ENCODE measurements at places on chromosomes 1 and 21.

- no peak for DNase-seq
These were observed 809 bp upstream of the ZNF669 start for GRCh38 chr1:247104965-247105364.

DNA sequence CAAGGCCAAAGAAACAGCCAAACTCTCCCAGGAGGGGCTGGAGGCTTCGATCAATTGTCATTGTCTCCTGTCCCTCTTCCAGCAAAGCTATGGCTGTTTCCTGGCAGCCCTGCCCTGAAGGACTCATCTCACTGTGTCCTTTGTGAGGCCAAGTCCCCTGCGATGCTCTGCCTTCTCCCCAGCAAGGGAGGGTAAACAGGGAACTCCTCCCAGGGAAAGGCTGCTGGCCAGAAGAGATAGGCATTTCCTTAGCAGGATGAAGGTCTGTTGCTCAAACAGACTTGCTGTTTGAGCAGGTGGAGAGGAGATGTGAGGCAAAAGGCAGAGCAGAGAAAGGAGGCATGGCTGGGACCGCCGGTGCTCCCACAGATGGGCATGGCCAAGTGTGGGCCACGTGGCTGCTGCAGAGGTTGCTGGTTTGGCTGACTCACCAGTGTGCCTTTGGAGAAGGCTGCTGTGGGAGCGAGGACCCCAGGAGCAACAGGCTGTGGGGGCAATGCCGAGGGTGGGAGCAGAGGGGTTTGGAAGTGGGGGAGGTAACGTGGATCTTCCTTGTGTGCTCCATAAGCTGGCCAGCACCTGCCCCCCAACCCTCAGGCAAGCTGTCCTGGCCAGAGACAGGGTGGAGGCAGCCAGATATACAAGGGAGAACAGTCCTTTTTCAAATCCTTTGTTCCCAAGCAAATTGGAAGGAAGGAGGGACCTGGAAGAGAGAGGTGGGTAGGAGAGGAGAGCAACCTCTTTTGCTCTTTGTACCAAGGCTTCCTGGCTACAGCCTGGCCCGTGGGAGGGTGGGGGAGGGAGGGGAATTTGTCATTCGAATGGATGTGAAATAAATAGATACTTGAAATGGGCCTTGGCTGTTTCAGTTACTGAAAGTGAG is 449.8 kb downstream of the SIPA1L2 start:
- no peak for DNase-seq

DNA sequence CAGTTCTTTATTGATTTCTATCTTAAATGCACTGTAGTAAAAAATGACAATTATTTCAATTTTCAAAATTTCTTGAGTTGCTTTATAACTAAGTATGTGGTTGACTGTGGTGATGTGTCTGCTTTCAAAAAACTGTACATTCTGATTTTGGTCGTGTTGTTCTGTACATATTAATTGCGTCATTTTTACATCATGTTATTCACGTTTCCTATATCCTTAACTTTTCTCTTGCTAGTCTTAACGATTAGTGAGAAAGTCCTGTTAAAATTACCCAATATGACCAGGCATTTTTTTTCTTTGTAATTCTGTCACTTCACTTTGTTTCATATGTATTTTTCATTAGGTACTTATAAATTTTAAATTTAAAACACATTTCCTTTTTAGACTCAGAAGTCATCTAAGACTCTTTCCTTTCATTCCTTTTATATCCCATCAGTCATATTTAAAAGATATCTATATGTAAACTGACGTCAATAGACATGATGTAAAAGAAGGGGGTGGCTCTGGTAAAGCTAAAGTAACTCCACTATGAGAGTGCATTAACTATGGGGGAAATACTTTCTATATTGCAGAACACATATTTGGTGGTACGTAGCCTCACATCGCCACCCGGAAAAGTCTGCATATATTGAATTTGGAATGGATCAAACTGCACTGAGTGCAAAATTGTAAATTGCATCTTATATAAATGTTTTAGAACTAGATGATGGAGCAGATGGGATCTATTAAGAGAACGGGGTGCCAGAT is 1.1 kb upstream of the COA6 start:
- no peak for DNase-seq

GRCh38 chr1:101918277-101918676 is 78.4 kb downstream of the OLFM3 start:
- no peak for DNase-seq

- no peak for DNase-seq
These were observed 12.5 kb upstream of the TTC22 start for GRCh38 chr1:54813485-54814125.

GRCh38 chr1:80170811-80171485 is 1164.4 kb upstream of the ADGRL4 start:
- no peak for DNase-seq

GRCh38 chr1:112110031-112110430 is 120.6 kb upstream of the KCND3 start:
- DNase-seq = no peak

DNA sequence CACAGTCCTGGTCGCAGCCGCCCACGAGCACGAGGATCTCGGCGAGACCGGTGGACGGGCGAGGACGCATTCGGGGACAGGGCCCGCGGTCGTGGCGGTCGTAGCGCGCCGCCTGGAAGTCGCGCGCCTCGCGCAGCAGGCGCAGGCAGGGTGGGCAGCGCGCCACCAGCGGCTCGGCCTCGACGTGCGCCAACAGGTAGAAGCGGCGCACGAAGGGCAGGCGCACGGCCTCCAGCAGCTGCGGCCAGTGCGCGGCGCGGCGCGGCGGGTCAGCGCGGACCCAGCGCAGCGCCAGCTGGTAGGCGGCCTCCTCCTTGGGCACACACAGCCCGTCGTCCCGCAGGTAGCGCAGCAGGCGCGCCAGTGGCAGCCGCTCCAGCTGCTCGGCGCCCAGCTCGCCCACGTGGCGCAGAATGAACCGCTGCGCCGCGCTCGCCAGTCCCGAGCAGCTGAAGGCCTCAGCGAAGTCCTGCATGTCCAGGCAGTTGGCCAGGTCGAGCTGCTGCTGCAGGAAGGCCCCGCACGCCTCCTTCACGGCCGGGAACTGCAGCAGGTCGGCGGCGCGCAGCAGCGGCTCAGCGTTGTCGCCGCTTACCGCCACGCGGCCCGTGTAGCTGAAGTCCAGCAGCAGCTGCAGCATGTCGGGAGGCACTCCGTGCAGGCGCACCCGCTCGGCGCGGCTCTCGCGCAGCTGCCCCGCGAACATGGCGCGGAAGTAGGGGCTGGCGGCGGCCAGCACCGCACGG is 573 bp downstream of the KLHL21 start:
- DNase-seq = peak; percentile 20

DNA sequence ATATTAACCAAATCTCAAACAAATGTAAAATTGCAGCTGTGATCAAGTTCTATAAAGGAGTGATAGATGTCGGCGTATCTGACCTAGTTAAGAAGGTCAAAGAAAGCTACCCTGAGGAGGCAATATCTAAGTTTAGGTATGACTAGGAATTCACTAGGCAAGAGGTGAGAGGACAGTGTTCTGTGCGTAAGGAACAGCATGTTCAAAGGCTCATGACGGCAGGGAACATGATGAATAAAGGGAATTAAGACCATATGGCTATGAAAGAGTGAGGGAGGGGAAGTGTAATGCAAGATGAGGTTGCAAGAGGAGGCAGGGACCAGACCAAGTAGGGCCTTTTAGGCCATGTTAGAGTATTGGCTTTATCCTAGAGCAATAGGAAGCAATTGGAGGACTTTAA is 8.6 kb downstream of the LIX1L start:
- DNase-seq = no peak

DNA sequence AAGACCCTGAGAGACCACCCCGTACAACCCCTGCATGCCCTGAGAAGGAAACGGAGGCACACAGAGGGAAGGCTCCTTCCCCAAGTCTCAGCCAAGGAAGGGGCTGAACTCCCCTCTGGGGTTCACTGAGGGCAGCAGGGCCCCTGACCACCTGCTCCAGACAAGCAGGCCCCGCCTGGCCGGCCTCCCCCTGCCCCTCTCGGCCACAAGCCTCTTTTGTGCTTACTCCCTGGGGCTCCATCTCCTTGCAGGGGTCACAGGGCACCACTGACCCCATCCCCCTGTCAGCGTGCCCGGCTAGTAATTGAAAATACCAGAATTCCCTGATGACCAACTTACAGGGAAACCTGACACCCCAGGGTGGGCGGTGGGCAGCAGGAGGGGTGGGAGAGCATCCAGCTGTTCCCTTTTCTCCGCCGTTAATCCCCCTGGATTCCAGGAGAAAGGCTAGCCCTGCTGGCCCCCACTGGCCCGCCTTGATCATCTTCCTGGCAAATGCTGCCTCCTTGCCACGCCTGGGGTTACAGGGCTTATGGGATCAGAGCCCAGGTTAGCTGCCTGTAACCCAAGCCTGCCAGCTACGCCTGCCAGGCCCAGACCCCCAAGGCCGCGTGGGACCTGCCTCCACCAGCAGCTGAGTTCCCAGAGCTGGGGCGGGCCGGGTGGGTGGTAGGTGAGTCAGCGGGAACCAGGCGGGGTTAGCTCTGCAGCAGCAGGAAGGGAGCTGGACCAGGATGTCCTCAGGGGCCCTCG is 96.1 kb downstream of the LACTBL1 start:
- no peak for DNase-seq

GRCh38 chr21:37450445-37450941 is 83.9 kb downstream of the DYRK1A start:
- DNase-seq = no peak

DNA sequence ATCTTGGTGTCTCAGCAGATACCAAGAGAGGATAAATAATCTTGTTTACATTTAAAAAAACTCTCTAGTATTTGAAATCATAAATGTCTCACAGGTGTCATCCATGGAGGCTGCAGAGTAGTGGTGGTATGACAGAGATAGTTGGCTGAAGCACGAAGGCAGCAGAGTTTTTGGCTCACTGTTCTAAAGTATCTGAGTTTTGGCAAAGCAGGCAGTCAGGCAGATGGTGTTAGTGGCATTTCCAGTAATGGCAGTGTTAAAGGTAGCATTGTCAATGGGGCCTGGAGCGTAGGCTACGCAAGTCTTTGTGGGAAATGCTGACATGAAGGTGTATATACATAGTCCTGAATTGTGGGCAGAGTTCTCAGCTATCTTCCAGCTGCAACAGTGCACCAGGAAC is 68.5 kb upstream of the HSD17B7 start:
- DNase-seq = no peak

DNA sequence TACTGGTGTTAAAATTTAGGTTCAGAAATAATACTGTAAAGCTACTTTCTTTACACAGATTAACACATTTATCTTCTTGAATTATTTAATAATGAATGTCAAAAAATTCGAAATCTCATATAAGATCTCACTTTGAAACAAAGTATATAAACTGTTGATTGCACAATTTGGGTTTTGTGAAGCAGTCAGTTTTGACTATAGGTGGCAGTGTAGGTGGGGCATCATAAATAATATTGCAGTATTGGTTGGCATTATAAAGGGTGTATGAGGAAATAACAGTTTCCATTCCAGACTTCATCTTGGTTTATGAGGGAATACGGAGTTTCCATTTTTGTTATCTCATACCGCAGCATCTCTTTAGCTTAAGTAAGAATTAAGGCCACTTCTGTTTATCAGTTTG is 49.9 kb downstream of the SUCO start:
- no peak for DNase-seq

GRCh38 chr1:113136476-113136875 is 63.5 kb downstream of the LRIG2 start:
- DNase-seq = no peak

DNA sequence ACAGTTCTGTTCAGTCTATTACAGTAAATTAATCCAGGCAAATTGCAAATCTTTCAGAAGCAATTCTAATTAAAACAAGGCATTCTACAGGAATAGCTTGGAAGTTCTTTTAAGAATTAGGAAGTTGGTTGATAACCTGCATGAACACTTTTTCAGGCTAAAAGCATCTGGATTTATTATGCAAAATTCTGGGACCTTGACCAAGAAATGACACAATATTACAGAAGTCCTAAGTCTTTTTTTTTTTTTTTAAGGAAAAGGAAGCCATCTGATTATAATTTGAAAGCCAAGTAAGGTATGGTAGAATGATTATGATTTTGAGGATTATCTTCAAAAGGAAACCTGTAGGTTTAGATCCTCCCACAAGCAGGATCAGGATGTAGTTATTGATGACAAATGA is 74.7 kb upstream of the KCNK2 start:
- DNase-seq = no peak

DNA sequence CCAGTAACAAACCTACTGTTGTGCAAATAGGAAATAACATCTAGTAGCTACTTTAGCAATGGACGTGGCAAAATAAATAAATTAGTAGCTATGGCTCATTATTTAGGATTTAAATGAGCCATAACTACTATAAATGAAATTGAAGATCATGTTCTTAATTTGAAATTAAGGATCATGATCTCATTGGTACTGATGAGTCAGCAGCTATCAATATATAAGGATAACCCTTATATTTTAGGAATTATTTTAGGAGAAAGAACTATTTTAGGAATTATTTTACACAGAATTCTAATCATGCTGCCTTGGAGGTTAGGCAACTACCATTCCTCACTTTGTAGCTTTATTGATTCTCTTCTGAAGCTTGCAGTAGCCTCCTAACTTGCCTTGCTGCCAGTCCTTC is 24.0 kb downstream of the DR1 start:
- no peak for DNase-seq

- DNase-seq = no peak
These were observed 340.1 kb upstream of the PLXNA2 start for GRCh38 chr1:208584167-208584755.

GRCh38 chr21:44866780-44867179 is 6.7 kb downstream of the PTTG1IP start:
- DNase-seq = peak; percentile 18

DNA sequence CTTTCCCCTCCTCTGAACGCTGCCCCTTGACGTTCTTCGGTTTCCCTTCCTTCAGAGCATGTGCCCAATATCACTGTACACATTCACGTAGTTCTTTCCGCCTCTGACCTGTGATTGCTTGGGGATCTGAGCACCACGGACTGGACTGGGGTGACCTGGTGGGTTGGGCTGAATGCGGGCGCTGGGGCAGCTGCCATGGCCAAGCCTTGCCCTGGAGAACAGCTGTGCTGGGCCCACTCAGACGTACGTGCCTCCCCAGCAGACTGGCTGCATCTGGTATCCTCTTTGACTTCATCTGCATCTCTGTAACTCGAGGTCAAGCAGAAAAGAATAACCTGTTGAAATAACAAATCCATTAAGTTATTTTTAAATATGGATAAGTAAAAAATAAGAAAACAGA is 35.1 kb upstream of the DISC1 start:
- DNase-seq = no peak

DNA sequence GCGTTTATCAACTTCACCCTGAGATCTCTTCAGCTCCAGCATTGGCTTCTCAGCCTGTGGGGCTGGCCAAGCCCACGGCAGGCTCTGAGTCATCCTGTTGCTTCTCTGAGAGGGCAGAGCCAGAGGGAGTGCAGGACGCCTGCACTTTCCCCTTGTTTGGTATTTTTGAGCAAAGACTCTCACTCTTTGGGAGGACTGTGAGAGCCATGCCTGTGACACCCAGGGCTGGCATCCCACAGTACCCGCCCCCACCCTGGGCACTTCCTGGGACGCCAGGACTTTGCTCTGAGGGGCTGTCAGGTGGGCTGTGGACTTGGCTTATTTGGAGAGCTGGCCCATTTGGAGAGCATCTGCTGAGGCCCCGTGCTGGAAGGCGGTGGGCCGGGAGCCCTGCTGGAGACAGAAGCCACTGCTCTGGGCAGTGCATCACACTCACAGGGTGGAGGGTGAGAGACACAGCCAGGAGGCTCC is 37.4 kb downstream of the VANGL1 start:
- DNase-seq = peak; percentile 47

- DNase-seq = no peak
These were observed 131.7 kb downstream of the SYT2 start for GRCh38 chr1:202578565-202578964.
